ENCODE measurements at places on chromosomes 1 and 21.

DNA sequence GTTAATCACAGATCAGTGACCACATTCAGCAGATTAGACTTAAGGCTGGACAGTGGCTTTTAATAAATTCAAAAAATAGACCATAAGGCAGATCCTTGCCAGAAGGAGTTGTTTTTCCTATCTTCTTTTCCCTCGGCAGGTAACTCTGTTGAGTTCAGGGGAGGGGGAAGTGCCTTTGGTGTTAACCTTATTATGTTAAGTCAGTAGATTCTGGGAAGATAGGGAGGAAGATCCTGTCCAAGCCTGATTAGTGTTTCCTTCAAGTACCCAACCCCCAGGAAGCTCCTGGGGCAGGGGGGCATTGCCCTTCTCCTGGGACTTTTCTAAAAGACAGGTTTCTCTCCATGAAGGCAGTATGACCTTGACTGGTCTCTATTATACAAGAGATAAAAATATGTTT lies 87.4 kb downstream of the ELAVL4 start:
- DNase-seq: no peak

DNA sequence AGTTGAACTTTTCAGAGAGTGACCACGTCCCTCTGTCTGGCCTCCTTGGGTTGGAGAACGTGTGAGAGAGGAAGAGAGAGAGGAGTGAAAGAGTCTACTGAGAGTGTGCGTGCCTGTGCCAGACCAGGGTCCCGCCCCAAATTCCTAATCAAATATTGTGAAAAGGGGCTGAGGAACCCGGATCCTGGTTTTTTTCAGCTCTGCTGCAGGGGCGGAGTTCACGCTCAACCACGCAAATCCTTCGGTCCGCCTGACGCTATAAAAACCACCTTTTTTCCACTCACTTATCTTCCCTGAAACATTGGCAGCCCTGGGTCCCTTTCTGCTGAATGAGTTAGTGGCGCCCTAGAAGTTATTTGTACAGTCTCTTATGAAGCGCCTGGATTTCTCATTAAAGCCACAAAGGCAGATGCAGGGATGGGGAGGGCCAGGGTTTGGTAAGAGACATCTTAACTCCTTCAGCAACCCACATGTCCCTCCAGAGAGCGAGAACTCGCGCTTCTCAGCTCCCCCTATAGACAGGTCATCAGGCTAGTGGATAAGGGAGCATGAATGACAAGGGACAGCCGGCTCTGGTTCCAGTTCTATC lies at the start of gene FMOD:
Gene FMOD, minus strand, starts transcription at position 86 of the 589 bp plus-strand sequence. CDS start 2,852 bp downstream, outside the sequence.
- DNase-seq: peak; percentile 61

- no peak for DNase-seq
These were observed 223.9 kb downstream of the LTN1 start for GRCh38 chr21:28768753-28769152.

DNA sequence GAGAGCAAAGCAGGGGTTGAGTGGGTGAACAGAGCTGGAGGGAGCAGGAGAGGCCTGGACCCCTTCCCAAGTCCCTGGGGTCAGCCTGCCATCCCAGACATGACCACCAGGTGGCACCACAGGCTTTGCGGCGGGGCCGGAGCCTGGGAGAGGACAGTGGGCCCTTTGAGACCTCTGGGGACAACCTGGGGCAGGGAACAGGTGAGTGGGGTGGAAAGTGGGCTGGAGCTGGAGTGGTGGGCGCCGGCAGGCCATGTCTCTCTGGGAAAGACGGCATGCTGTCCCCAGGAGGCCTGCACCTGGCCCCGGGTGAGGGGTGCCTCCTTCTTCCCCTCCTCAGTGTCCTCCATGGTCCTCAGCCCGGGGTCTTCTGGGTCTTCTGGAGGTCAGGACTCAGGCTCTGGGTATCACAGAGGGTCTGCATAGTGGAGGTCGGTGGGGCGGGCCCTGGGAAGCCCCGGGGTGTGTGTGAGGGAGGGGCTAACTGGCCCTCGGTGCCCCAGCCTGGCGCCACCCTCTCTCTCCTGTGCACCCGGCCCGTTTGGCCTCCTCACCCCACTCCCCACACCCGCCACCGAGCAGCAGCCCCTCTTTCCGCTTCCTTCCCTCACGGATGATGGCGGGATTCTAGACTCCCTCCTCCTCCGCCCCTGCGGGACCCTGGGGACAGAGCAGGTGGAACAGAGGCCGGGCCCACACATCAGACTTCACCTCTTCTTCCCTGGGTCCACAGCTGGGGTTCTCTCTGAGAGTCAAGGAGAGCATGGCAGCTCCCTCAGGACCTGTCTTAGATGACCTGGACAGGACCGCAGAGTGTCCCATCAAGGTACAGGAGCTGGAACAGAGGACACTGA lies 28.5 kb upstream of the PKP1 start:
- DNase-seq: peak; percentile 48

DNA sequence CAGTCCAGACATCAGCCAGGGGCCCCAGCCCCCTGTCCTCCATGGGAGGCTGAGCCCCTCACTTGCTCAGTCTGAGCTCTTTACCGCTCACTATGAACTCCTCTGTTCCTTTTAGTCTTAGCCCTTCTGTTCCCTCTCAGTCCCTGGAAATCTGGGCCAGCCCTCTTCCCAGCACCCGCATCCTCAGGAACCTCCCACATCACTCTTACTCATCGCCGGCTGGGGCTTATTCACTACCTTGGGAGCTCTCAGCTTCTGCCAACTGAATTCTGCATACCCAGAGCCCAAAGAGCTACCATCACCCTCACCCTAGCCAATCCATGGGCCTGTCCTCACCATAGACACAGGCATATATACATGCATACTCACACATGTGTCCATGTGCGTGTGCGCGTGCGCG lies 11.5 kb downstream of the KNCN start:
- no peak for DNase-seq

- no peak for DNase-seq
These were observed 139.3 kb upstream of the KIAA0040 start for GRCh38 chr1:175331891-175332290.
